ENCODE measurements at places on chromosomes 2 and 18.
A peak's percentile ranks its signal among the peaks of the same experiment; 100 is the strongest.

GRCh38 chr2:149692961-149693396 is 105.4 kb upstream of the MMADHC start:
- H3K36me3 ChIP-seq: no peaks in the 10 kb centered on the region
- no peaks in the 10 kb centered on the region for H3K27me3 ChIP-seq
- no peak overlapping the region for H3K4me3 ChIP-seq
- H3K27ac ChIP-seq: no peak overlapping the region
- H3K4me1 ChIP-seq: no peaks in the 10 kb centered on the region
- no peak for DNase-seq

DNA sequence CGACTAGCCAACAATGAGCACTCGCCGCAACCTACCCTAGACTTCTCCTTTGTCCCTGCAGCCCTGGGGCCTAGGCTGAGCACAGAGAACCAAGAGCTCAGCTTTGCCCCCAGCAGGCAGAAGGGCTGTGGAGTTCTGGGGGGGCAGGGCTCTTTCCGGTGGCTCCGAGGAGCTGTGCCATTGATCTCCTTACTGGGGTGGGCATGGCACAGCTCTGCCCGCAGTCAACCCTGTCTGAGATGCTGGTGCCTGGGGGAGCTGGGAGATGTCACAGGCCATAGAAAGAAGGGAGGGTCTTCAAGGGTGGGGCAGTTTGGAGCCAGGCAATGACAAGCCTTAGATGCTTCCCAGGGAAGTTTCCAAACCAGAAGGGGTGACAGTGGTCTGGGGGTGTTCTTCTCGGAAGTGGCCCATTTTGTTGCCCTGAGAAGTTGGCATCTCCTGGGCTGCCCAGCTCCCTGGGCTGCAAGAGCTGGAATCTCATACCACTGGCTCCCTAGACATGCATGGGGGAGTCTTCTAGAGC is 14.1 kb upstream of the GPR55 start:
- H3K4me1 ChIP-seq: no peaks in the 10 kb centered on the region
- H3K4me3 ChIP-seq: no peak overlapping the region
- no peaks in the 10 kb centered on the region for H3K36me3 ChIP-seq
- H3K27me3 ChIP-seq: no peaks in the 10 kb centered on the region
- DNase-seq: no peak
- no peak overlapping the region for H3K27ac ChIP-seq

- DNase-seq: no peak
- no peaks in the 10 kb centered on the region for H3K27me3 ChIP-seq
- no peaks in the 10 kb centered on the region for H3K4me1 ChIP-seq
- H3K36me3 ChIP-seq: no peaks in the 10 kb centered on the region
Observed at GRCh38 chr18:50249576-50249975, 16.7 kb downstream of the CFAP53 start.

DNA sequence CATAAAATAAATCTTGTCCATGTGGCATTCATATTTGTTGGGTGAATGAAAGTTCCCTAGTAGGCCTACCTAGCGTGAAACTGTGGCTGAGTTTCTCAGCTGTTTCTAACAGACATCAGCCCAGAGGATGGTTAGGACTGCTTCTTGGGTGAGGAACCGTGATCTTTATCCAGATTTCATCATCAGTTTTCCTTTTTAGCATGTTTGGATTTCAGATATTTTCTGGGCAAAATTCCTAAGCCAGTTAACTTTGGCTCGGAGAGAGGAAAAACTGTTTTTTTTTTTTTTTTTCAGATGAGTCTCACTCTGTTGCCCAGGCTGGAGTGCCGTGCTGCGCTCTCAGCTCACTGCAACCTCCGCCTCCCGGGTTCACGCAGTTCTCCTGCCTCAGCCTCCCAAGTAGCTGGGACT is 53.5 kb downstream of the DGKD start:
- no peak overlapping the region for H3K4me3 ChIP-seq
- H3K27me3 ChIP-seq: no peaks in the 10 kb centered on the region
- DNase-seq: no peak
- H3K36me3 ChIP-seq: no peaks in the 10 kb centered on the region

GRCh38 chr2:21229302-21229701 is 105.5 kb downstream of the TDRD15 start:
- DNase-seq: no peak
- no peaks in the 10 kb centered on the region for H3K36me3 ChIP-seq
- no peaks in the 10 kb centered on the region for H3K4me1 ChIP-seq
- no peak overlapping the region for H3K4me3 ChIP-seq
- no peaks in the 10 kb centered on the region for H3K27me3 ChIP-seq

DNA sequence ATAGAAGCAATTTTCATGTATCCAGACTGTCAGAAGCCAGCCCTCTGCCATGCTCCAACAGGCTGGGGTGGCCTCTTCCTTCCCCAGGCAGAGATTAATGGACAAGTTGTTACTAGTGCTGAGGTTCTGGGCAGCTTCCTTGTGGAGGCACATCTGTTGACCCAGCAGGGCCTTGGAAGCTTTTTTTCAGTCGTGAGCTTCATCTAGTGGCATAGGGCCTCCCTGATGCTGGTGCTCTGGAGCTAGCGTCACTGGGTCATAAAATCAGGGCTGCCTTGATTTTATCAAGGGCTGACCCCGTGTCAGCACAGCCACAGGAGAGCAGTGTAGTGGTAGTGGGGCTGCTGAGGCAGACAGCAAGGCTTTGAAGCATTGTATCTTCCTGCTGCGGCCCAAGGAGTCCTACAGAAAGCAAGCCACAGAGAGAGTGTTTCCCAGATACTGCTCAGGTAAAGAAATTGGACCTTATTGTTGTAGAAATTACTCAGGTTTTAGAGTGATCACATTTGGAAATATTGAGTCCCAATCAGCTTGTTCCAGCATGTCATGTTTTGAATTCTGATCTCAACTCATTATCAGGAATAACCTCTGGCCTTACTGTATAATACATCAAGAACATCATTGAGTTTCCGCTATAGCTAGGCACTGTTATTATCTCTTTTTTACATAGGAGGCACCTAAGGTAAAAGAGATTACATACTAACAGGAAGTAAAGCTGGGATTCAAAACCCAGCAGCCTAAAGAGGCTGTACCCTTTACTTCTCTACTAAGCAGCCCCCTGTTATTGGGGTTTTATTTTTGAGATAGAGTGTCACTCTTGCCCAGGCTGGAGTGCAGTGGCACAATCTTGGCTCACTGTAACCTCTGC is 92.3 kb upstream of the ALPP start:
- H3K36me3 ChIP-seq: no peaks in the 10 kb centered on the region
- no peaks in the 10 kb centered on the region for H3K27me3 ChIP-seq
- H3K27ac ChIP-seq: no peak overlapping the region
- H3K4me3 ChIP-seq: no peak overlapping the region
- H3K4me1 ChIP-seq: peaks cover 18% of the 10 kb centered on the region

GRCh38 chr2:99140860-99141109 is 722 bp upstream of the C2orf15 start:
- no peak for DNase-seq
- no peaks in the 10 kb centered on the region for H3K36me3 ChIP-seq
- H3K4me1 ChIP-seq: peaks cover 14% of the 10 kb centered on the region
- peak overlapping the region; percentile 100 for H3K4me3 ChIP-seq
- H3K27ac ChIP-seq: peak overlapping the region; percentile 90

GRCh38 chr2:59195851-59196250 is 954.7 kb upstream of the FANCL start:
- no peaks in the 10 kb centered on the region for H3K36me3 ChIP-seq
- H3K4me1 ChIP-seq: no peaks in the 10 kb centered on the region
- no peak for DNase-seq
- H3K27me3 ChIP-seq: no peaks in the 10 kb centered on the region
- H3K27ac ChIP-seq: no peak overlapping the region

- no peak overlapping the region for H3K27ac ChIP-seq
- H3K27me3 ChIP-seq: peaks cover 11% of the 10 kb centered on the region
- no peak for DNase-seq
Observed at GRCh38 chr2:219440388-219441256, 6.0 kb downstream of the SPEG start.

GRCh38 chr2:29766191-29766590 is 155.2 kb downstream of the ALK start:
- no peaks in the 10 kb centered on the region for H3K27me3 ChIP-seq
- H3K27ac ChIP-seq: no peak overlapping the region
- H3K36me3 ChIP-seq: no peaks in the 10 kb centered on the region
- H3K4me1 ChIP-seq: no peaks in the 10 kb centered on the region
- H3K4me3 ChIP-seq: no peak overlapping the region

DNA sequence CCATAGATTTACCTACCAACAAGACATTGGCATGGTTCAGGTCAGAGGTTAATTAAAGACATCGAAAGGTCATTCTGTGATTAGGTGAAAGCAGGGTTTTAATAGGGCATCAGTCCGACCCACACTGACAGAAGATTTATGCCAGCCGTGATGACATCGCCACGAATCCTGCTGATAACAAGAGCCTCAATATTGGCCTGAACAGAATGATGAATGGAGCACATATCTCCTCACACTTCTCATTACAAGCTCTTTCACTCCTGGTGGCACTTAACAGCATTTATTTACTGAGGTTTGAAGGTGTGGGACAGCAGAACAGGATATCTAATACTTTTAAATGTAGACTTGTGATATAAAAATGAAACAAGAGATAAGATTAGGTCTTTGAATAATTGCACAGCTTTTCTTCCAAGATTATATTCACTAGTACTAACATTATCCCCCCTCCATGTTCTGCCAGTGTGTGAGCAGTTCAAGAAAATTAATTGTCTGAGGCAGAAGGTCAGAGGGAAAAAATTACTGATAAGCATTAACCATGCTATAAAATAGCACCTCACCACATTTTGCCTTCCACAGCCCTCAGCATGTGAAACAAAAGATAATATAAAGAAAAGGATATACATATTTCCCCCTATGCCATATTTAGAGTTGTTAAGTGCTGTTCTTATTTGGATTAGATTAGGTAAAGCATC is 23.1 kb upstream of the INSIG2 start:
- no peak overlapping the region for H3K27ac ChIP-seq
- no peak for DNase-seq
- H3K4me1 ChIP-seq: no peaks in the 10 kb centered on the region
- no peaks in the 10 kb centered on the region for H3K36me3 ChIP-seq

GRCh38 chr2:230042195-230042594 is 26.5 kb downstream of the SLC16A14 start:
- no peak overlapping the region for H3K27ac ChIP-seq
- no peaks in the 10 kb centered on the region for H3K27me3 ChIP-seq
- DNase-seq: no peak
- H3K4me1 ChIP-seq: no peaks in the 10 kb centered on the region

DNA sequence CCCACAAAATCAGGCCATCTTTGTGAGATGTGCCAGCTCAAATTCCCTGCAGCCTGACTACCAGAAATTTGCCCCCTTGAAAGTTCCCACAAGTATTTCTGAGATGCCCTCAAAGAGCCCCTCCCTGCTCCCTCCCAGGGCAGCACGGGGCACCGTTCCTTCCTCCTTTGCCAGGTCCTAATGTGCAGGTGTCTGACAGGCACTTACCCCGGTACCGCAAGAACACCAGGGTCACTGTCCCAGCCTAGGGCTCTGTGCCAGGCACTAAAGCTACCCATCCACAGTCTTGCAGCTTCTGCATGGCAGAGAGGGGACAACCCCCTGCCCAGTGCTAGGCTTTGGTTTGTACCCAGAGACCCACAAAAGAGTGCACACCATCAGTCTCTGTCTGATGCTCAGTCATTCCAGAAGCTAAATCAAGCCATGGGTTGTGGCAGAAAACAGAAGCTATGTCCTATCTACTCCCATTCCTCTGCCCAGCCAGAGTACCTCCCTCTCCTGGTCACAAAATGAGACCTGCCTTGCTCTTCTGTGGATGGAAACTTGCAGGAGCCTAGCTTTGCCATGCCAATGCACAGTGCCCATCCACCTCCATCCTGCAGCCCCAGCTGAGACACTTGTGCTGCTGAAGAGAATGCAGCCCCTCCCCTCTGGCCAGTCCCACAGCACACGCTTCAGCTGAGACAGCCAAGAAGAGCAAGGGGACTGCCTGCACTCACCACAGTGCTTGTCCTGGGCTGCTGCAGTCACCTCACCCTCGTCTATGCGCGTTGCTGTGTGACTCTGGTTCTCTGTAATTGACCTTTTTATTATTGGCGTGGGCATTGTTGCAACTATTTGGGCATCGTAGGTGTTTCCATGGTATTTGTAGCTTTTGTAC is 48.7 kb downstream of the INPP5D start:
- no peaks in the 10 kb centered on the region for H3K36me3 ChIP-seq
- H3K4me3 ChIP-seq: no peak overlapping the region
- DNase-seq: no peak
- peaks cover 61% of the 10 kb centered on the region for H3K4me1 ChIP-seq
- no peaks in the 10 kb centered on the region for H3K27me3 ChIP-seq

DNA sequence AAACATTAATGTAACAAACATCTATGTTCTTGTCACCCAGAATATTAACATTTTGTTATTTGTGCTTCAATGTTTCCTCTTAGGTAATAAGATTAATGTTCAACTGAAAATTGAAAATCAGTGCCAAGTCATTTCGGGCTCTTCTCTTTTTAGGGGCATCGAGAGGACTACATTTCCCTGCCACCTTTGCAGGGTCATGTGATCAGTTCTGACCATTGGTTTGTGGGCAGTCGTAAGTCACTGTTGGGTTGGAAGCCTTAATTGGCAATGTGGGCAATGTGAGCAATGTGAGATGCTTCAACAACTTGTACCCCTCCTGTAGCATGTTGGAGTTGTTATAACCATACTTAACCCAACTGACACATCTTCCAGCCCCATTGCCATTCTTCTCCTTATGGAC is 10.1 kb upstream of the CYRIA start:
- no peak overlapping the region for H3K4me3 ChIP-seq
- H3K4me1 ChIP-seq: no peaks in the 10 kb centered on the region
- H3K27me3 ChIP-seq: no peaks in the 10 kb centered on the region
- no peak for DNase-seq
- H3K36me3 ChIP-seq: no peaks in the 10 kb centered on the region

- H3K27me3 ChIP-seq: no peaks in the 10 kb centered on the region
- H3K27ac ChIP-seq: no peak overlapping the region
- no peaks in the 10 kb centered on the region for H3K36me3 ChIP-seq
- no peak for DNase-seq
- H3K4me3 ChIP-seq: no peak overlapping the region
Observed at GRCh38 chr2:151508519-151508918, 98.8 kb downstream of the RIF1 start.

- DNase-seq: no peak
- H3K4me3 ChIP-seq: no peak overlapping the region
- H3K36me3 ChIP-seq: no peaks in the 10 kb centered on the region
Observed at GRCh38 chr18:7301094-7301493, 70.2 kb downstream of the LRRC30 start.

DNA sequence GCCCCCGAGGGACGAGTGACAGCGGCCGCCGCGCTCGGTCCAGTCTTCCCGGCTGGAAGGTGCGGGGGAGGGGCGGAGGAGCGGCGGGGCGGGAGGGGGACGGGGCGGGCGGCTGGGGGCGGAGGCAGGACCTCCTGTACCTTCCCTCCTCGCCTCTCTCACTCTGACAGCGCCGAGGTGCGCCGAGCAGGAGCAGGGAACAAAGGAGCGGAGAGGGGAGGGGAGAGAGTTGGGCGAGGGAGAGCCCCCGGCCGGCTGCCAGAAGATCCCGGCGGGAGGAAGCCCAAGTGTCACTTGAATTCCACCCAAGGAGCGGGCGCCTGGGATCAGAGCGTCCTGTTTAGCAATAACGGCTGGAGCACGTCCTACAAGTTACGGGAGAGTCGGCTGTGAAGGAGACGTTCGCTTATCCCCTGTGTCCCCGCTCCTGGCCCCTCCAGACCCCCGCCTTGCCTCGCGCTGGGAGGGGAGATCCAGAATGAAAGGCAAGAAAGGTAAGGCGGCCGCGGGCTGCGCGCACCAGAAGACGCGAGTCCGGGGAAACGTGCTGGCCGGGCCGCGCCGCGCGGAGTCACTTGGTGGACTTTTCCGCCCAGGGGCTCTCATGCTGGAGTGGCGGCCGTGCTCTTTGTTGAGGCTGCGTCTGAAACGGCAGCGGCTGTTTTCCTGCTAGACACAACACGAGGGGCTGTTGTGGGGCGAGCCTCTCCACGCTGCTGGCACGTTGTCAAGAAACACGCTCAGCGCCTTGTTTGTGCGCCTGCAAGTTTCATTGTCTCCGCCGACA is at the start of gene TGIF1:
Gene TGIF1 (plus strand): TSS at position 161 of the 787 bp plus-strand sequence. CDS start 318 bp downstream, at position 479.
- peak within 1 kb of the TSS; percentile 96 for H3K4me3 ChIP-seq
- peak; percentile 92 for DNase-seq
- peak within 1 kb of the TSS; percentile 94 for H3K27ac ChIP-seq
- H3K27me3 ChIP-seq: no peaks in the 10 kb centered on the region
- H3K4me1 ChIP-seq: peaks cover 23% of the 10 kb centered on the region
